IPS DF 6.9 (cell line): ENCODE measurements at places on chromosomes 16 and 17.
A peak's percentile ranks its signal among the peaks of the same experiment; 100 is the strongest.

- no peak for DNase-seq
- no peaks in the 10 kb centered on the region for H3K4me1 ChIP-seq
Observed at GRCh38 chr16:50302472-50303005, 36.2 kb downstream of the ADCY7 start.

- H3K4me1 ChIP-seq: no peaks in the 10 kb centered on the region
- no peaks in the 10 kb centered on the region for H3K27me3 ChIP-seq
- no peak overlapping the region for H3K27ac ChIP-seq
- no peaks in the 10 kb centered on the region for H3K36me3 ChIP-seq
- no peak for DNase-seq
Observed at GRCh38 chr16:83351846-83352245, 455.9 kb upstream of the HSBP1 start.

DNA sequence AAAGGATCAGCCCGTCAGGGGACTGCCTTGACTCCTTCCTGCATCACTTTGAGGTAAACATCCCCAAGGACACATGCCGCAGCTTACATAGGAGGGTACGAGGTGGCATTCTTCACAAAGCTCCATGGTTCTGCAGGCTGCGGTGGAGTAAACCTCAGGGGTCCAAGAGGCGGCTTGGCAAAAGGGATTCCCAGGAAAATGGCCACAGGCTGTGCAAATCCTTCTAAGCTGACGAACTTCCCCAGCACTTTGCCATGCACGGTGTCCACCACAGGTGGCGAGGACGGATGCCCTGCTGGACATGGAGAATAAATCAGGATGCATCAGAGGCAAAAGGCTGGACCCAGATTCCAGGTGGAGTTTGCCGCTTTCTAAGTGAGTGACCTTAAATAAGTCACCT, 4.2 kb downstream of the CES1 start:
- no peak overlapping the region for H3K27ac ChIP-seq
- DNase-seq: no peak
- H3K36me3 ChIP-seq: no peaks in the 10 kb centered on the region
- no peaks in the 10 kb centered on the region for H3K4me1 ChIP-seq
- H3K27me3 ChIP-seq: no peaks in the 10 kb centered on the region

GRCh38 chr16:85378145-85379040, 234.7 kb upstream of the GSE1 start:
- no peaks in the 10 kb centered on the region for H3K27me3 ChIP-seq
- H3K27ac ChIP-seq: no peak overlapping the region
- H3K4me3 ChIP-seq: no peak overlapping the region
- H3K4me1 ChIP-seq: no peaks in the 10 kb centered on the region

- H3K4me3 ChIP-seq: no peak overlapping the region
- no peaks in the 10 kb centered on the region for H3K27me3 ChIP-seq
- DNase-seq: no peak
- no peaks in the 10 kb centered on the region for H3K4me1 ChIP-seq
Observed at GRCh38 chr17:52025236-52025635, 133.3 kb downstream of the CA10 start.

DNA sequence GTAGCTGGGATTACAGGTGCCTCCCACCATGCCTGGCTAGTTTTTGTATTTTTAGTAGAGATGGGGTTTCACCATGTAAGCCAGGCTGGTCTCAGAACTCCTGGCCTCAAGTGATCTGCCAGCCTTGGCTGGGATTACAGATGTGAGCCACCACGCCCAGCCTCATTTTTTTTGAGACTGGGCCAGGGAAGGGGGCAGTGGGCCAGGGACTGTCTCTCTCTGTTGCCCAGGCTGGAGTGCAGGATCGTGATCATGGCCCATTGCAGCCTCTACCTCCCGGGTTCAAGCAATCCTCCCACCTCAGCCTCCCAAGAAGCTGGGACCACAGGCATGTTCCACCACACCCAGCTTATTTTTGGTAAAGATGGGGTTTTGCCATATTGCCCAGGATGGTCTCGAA, 16.0 kb downstream of the RSL1D1 start:
- H3K36me3 ChIP-seq: peaks cover 21% of the 10 kb centered on the region
- no peaks in the 10 kb centered on the region for H3K27me3 ChIP-seq
- no peak overlapping the region for H3K4me3 ChIP-seq
- no peak for DNase-seq

GRCh38 chr16:57956924-57957672, 13.8 kb downstream of the CNGB1 start:
- peaks cover 1% of the 10 kb centered on the region; the same call in 1 of the 2 replicates for H3K4me1 ChIP-seq
- DNase-seq: no peak
- no peaks in the 10 kb centered on the region for H3K36me3 ChIP-seq
- H3K27me3 ChIP-seq: no peaks in the 10 kb centered on the region
- no peak overlapping the region for H3K4me3 ChIP-seq
- H3K27ac ChIP-seq: no peak overlapping the region

GRCh38 chr16:7843261-7843660, 510.6 kb downstream of the RBFOX1 start:
- no peaks in the 10 kb centered on the region for H3K36me3 ChIP-seq
- H3K4me3 ChIP-seq: no peak overlapping the region
- H3K27me3 ChIP-seq: no peaks in the 10 kb centered on the region
- DNase-seq: no peak
- H3K4me1 ChIP-seq: no peaks in the 10 kb centered on the region

DNA sequence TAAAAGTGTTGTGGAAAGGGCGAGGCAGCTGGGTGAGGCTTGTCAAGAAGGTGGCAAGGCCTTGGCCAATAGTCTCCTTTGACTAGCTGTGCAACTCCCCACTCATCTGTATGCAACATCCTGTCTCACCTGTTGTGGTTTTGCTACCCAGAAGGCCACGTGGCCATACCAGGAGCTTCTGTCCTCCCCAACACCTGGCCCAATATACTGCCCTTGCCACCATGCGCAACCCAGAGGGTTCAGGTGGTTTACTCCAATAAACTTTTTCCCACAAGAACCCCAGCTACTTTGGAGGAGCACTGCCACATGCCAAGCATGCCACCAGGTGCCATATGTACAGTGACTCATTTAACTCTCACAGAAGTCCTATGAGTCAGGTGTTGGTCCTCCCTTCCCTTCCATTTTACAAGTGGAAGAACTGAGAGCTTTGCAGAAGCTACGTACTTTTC, 10.2 kb downstream of the MYO19 start:
- H3K27ac ChIP-seq: no peak overlapping the region
- peaks cover 35% of the 10 kb centered on the region for H3K36me3 ChIP-seq
- H3K27me3 ChIP-seq: no peaks in the 10 kb centered on the region
- H3K4me3 ChIP-seq: no peak overlapping the region
- no peaks in the 10 kb centered on the region for H3K4me1 ChIP-seq

DNA sequence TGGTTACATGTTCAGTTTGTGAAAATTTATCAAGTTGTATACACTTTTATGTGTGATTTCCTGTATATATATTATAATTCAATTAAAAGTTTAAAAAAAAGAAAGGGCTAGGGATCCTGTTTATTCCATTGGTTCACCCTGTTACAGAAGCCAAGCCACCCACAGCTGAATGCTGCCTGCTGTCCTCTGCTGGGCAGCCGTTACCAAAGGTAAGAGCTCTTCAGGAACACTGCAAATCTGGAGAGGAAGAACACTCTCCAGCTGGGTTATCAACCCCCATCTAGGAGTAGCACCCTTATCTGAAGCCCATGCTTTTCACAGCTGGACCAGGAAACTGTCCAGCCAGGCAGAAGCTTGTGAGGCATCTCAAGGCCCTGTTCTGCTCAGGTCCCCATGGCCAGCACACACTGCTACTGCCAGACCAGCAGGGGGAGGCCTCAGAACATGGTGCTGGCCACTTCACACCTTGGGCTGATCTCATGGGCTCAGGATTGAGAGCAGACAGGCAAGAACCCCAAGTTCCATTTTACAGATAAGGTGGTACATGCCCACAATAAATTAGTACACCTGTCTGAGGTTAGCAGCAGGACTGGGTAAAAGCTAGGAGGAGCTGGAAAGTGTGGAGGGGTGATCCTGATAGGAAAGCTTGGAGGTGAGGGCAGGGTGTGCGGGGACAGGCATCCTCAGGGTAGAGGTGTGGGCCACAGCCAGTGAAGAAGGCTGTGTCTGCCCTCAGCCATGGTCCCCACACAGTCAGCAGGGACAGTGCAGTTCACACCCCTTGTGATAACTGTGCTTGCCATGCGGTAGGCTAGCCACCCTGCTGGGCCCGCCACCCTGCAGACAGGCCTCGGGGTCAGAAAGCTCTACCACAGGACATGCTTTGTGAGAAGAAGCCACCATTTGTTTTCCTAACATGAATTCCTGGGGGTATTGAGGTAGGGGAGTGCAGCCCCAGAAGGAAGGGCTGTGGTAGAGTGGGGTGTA, 54.3 kb upstream of the SREBF1 start:
- DNase-seq: no peak
- no peak overlapping the region for H3K4me3 ChIP-seq

DNA sequence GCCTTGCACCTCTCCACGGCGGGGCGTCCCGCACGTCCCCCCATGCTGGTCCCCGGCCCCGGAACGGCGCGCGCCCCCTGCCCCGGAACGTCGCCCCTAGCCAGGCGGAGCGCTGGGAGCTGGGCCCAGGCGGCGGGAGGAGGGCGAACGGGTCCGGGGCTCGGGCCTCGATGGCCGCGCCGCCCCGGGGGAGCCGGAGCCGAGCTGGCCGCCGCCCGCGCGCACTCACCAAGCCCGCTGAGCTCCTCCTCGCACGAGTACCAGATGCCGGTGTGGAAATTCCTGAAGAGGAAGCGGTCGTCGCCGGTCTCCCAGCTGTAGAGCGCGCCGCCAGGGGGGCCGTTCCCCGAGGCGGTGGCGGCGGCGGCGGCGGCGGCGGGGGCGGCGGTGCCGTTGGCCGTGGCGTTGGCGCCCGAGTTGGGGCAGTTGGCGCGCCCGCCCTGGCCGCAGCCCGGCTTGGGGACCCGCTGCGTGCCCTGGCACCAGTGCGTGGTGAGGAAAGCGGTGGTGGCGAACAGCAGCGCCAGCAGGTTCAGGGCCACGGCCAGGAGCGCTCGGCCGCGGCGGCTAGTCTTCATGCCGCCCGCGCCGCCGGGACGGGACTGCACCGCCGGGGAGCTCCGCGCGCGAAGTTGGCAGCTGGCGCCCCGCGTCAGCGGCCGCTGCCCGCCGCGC, 530 bp downstream of the GSG1L start:
- H3K4me3 ChIP-seq: peak overlapping the region; percentile 45; the same call in 1 of the 2 replicates
- DNase-seq: no peak
- H3K27ac ChIP-seq: no peak overlapping the region
- H3K36me3 ChIP-seq: no peaks in the 10 kb centered on the region

- peaks cover 5% of the 10 kb centered on the region; the same call in 1 of the 2 replicates for H3K4me1 ChIP-seq
- H3K27ac ChIP-seq: no peak overlapping the region
- peaks cover 7% of the 10 kb centered on the region for H3K36me3 ChIP-seq
- no peaks in the 10 kb centered on the region for H3K27me3 ChIP-seq
Observed at GRCh38 chr17:75511610-75512575, 3.4 kb downstream of the CASKIN2 start.

- no peak overlapping the region for H3K4me3 ChIP-seq
- H3K27ac ChIP-seq: no peak overlapping the region
- no peaks in the 10 kb centered on the region for H3K36me3 ChIP-seq
- no peak for DNase-seq
Observed at GRCh38 chr17:65694601-65695000, 133.2 kb upstream of the AXIN2 start.

DNA sequence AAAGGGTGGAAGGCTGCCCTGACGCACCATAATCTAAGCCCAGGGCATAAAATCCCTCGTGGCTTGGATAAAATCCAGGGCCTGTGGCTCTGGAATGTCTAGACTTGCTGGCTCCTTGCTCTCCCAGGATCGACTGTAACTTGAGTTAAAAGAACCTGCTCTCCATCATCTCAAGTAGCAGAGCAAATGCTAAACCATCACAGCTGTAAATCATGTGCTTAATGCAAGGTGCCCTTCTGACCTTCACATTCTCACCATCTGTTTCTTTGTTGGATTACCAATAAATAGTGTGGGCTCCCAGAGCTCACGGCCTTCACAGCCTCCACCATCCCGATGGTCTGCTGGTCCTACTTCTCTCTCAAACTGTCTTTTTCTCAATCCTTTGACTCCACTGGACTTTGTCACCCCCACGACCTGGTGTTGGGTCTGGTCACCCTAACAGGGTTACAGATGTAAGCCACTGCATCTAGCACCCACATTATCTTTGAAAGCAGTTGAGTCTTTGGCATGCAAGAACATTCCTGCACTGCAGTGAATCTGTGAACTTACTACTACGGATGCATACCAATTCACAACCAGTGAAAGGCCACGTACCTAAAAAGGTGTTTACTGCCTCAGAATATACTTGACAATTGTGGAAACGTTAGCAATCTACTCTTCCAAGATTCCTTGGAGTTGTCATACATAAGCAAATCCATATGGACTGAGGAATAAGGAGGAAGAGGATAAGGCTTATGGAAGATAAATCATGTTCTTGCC, 15.3 kb downstream of the RSL1D1 start:
- no peak for DNase-seq
- H3K27ac ChIP-seq: no peak overlapping the region
- H3K4me3 ChIP-seq: no peak overlapping the region

- H3K4me3 ChIP-seq: no peak overlapping the region
- no peak overlapping the region for H3K27ac ChIP-seq
- H3K27me3 ChIP-seq: no peaks in the 10 kb centered on the region
- H3K4me1 ChIP-seq: no peaks in the 10 kb centered on the region; the same call in 1 of the 2 replicates
- no peak for DNase-seq
- H3K36me3 ChIP-seq: peaks cover 6% of the 10 kb centered on the region
Observed at GRCh38 chr16:75472908-75473877, 8.7 kb upstream of the TMEM170A start.
